NCI-H1417 (cell line): ENCODE measurements at places on chromosomes 11 and 22.
A peak's percentile ranks its signal among the peaks of the same experiment; 100 is the strongest.

GRCh38 chr11:93543292-93543977 lies at the start of gene SMCO4:
Gene SMCO4, minus strand, starts transcription at chr11:93543391. Its CDS starts 64,202 bp downstream, at chr11:93479189.
- DNase-seq: peak; percentile 91

GRCh38 chr11:370070-370941 lies 1.0 kb downstream of the B4GALNT4 start:
- DNase-seq: no peak

DNA sequence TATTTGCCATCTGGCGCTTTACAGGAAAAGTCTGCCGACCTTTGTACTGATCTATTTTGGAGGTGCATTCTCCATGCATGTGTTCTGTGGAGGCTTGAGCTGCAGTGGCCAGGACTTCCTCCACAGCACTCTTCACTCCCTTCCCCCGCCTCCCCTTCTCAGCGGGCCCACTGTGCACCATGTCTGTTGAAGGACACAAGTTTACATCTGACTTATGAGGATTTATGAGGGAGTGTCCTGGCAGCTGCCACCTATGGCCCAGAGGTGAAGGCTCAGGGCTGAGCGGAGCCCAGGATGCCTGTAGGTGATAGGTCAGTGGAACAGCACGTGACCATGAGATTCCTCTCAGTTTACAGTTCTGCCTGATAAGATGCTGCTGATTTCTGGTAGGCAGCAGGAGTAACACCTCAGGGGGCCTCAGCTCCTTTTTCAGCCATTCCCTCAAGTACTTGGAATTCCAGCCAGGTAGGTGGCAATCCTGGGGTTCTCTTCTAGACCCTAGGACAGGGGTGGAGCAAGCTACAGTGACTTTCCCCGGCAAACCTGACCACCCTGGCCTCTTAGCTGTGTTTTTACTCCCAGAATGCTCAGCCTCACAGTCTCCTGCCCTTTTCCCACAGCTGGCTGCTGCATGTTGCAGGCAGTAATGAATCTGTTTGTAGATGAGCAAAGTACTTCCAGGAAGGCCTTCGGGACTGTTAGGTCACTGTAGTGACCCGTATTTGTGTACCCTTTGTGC lies 59.9 kb downstream of the PPFIBP2 start:
- no peak for DNase-seq

DNA sequence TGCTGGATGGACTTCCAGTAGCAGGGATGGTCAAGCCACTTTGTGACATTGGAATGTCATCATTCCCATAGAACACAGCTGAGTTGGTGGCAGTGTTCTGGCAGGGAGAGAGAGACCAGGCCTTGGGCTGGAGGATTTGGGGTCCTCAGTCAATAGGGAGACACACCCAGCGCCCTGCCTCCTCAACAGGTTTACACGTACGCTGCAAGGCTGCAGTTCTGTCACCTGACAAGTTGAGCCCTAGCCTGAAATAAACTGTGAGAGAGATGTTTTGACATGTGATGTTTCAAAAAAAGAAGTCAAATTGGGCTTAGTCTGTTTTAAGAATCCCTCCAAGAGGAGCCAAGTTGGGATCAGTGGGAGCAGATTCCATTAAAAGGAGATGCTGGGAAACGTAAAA lies 42.9 kb upstream of the CRYBB3 start:
- no peak for DNase-seq

- DNase-seq: no peak
Observed at GRCh38 chr22:39524753-39525657, 4.6 kb downstream of the ATF4 start.

DNA sequence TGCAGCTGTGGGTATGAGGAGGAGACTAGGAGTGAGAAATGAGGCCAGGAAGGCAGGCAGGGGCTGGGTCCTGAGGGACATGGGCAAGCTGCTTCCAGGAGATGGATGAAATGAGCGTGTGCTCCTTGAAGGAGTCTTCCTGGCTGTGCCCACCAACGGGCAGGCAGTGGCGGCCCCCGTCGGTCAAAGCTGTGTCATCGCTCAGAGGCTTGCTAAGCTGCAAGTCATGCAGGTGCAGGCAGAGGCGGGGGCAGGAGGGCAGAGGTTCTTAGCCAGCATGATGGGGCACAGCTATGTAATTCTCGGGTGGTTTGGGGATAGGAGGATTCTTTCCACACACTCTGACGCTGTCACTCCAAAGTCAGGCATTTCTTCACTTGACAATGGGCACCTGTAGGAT lies 12.5 kb upstream of the PEX26 start:
- no peak for DNase-seq

- no peak for DNase-seq
Observed at GRCh38 chr22:50678218-50678650, 5.6 kb downstream of the SHANK3 start.

DNA sequence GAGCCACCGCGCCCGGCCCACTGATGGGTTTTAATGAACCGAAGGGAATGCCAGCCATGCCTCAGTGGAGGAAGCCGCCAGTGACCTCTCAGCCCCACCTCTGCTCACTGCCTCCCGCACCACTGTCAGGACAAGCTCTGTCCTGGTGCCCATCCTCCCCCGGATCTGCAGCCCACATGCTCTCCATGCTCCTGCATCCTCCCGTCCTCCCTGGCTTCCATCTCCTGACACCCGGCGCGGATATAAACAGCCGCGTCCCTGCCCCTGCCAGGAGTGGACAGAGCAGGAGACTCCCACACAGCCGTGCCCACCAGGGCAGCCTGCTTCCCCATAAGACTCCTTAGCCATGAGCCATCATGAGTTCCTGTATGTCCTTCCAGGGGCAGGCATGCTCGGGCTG lies 26.9 kb downstream of the MACROD1 start:
- no peak for DNase-seq

- DNase-seq: no peak
Observed at GRCh38 chr11:61067782-61068446, 34.4 kb upstream of the CD5 start.

DNA sequence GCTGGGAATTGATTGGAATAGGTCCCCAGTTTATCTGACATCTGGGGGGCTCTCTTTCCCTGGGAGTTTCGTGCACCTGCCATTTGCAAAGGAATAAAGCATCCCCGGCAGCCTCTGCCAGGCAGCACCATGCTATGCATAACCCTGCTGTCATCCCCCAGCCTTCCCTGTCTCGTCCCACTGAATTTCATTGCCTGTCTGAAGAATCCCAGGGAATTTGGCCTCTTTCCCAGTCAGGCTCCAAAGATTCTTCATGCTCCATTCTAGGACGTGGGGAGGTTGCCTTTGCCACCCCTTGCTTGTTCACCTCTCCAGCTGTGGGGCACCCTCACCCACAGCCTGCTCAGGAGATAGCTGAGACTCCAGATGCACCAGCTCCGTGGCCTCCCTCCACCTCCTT lies 195.1 kb upstream of the TBCEL start:
- no peak for DNase-seq

DNA sequence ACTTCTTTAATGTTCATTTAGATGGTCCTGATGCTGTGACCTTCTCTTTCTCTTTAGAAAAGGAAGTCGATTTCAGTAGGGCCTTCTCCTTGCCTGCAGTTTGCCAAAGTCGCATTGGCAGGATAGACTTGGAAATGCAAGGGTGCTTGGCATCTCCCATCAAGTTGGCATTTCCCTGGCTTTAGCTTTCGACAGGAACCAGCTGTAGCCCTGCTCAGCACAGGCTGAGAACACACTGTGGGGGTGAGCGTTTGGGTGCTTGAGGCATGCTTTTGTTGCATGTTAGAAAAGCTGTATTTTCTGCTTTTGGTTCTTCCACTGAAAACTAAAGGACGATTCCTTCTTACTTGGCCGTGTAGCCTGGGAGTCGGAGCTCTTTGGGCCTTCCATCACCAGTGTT lies 37.7 kb downstream of the LDLRAD3 start:
- no peak for DNase-seq

- peak; percentile 38 for DNase-seq
Observed at GRCh38 chr22:36986242-36986821, 32.9 kb downstream of the TST start.

GRCh38 chr11:69637198-69637940 lies 3.6 kb upstream of the CCND1 start:
- DNase-seq: no peak

DNA sequence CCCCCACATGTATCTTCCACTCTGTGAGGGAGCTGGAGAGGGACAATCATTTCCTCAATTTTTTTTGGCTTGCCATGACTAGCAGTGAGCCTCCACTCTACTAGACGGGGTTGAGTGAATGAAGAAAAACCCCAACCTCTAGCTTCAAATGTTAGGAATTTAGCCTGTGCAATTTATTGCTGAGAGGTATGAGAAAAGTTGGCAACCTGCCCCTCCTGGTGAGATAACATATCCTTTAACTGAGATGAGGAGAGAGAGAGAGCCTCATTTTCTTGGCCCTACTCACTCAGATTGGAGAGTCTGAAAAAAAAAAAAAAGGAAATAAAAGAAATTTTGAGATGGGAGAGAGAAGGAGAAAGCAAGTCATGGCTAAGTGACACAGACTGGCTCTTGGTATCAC lies 218.2 kb upstream of the CARD18 start:
- no peak for DNase-seq

DNA sequence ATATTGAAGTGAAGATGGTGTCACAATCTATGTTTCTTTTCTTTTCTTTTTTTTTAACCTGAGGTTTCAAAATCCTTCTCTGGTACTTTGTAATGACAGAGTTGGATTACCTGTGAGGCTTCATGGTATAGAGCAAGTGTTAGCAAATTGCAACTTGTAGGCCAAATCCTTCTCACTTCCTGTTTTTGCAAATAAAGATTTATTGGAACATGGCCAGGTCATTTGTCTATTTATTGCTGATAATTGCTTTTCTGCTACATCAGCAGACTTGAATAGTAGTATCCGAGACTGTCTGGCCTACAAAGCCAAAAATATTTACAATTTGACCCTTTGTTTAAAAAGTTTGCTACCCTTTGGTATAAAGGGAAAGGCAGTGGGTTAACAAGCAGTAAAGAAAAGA lies 1059.4 kb upstream of the CCDC90B start:
- no peak for DNase-seq

GRCh38 chr22:37301144-37301830 lies 19.0 kb downstream of the CYTH4 start:
- DNase-seq: no peak
